ENCODE measurements at places on chromosomes 2 and 18.

DNA sequence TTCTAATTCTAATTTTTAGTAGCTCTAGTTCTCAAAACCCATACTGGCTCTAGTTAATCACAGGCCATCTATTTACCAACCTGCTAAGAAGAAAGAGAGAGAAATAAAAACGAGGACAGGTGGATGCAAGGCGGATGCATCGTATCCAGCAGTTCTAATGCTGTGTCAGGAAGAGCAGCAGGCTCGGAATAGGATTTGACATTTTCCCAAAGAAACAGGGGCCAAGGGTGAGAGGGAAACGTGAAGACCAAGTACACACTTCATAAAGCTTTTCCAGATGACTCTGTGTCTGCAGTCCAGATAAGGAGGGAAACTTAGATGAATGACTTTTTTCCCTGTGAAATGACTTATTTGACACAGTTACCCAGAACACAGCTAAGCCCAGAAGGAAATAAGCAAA, 117.5 kb downstream of the ESCO1 start:
- DNase-seq: no peak

- DNase-seq: no peak
Measured at GRCh38 chr2:221850076-221850475, 278.0 kb upstream of the EPHA4 start.

GRCh38 chr2:241069821-241070281, 32.2 kb downstream of the MTERF4 start:
- no peak for DNase-seq

DNA sequence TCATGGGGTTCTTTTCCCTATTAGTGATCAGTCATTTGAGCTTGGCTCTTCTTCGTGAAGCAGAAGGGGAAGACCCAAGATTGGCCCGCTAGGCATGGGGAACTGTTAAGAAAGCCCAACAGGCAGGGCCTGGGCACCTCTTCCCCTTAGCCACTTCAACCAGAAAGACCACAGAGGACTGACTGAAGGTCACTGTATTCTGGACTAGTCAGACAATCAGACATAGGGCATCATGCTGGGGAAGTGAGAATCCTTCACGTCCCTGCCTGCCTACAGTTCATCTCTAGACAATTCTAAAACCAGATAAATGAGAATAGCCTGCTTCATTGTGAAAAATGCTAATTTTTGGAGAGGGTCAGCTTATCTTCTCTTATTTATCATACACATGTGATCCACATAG, 28.1 kb downstream of the FAP start:
- no peak for DNase-seq

- no peak for DNase-seq
Measured at GRCh38 chr2:149192427-149192826, 138.0 kb upstream of the LYPD6 start.

DNA sequence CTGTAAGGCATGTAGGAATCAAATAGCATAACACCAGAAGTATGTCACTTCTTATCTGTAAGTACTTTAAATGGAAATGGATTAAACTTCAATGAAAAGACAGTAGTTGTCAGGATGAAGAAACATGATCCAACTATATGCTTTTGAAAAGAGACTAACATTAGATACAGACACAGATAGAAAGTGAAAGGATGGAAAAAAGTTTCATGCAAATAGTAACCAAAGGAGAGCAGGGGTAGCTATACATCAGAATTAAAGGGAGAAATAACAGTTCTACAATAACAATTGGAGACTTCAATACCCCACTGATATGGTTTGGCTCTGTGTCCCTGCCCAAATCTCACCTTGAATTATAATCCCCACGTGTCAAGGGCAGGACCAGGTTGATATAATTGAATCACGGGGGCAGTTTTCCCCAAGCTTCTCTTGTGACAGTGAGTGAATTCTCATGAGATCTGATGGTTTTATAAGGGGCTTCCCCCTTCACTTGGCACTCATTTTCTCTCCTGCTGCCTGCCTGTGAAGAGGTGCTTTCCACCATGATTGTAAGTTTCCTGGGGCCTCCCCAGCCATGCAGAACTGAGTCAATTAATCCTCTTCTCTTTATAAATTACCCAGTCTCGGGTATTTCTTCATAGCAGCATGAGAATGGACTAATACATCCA, 205.4 kb upstream of the CDH2 start:
- DNase-seq: no peak

DNA sequence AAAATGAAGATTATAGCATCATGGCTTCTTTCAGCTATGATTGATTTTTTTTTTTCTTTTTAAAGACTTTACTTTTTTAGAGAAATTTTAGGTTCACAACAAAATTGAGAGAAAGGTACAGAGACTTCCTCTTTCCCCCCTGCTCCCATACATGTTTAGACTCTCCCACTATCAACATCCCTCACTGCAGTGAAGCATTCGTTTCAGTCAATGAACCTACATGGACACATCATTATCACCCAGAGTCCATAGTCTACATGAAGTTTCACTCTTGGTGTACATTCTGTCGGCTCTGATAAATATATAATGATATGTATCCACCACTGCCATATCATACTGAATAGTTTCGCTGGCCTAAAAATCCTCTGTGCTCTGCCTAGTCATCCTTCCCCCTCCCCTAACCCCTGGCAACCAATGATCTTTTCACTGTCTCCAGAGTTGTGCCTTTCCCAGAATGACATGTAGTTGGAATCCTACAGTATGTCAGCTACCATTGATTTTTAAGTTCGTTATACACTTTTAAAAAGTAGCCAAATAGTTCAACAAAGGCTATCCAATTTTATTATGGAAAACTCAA, 86.8 kb downstream of the GPD2 start:
- no peak for DNase-seq

DNA sequence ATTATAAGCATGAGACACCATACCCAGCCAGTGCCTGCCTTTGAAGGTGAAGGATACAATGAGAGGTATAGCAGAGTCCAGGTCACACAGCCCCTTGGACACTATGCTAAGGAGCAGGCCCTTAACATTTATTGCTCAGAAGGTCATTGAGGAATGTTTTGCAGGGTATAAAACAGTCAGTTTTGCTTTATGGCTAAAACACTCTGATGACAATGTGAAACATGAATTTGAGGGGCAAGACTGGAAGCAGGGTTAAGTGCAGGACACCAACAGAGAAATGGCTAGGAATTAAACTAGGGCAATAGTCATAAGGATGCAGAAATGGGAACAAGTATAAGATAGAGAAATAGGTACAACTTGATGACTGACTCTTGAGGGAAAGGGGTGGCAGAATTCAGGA, 141.1 kb downstream of the METTL4 start:
- no peak for DNase-seq

GRCh38 chr2:109689182-109689930, 75.2 kb downstream of the SOWAHC start:
- no peak for DNase-seq

GRCh38 chr2:121363632-121364420, 78.8 kb upstream of the TFCP2L1 start:
- DNase-seq: no peak

GRCh38 chr2:97673915-97674283, 4.4 kb downstream of the C2orf92 start:
- no peak for DNase-seq

- no peak for DNase-seq
Measured at GRCh38 chr2:127641133-127641532, 4.8 kb upstream of the GPR17 start.

GRCh38 chr2:196233021-196233804, 61.8 kb upstream of the STK17B start:
- no peak for DNase-seq

DNA sequence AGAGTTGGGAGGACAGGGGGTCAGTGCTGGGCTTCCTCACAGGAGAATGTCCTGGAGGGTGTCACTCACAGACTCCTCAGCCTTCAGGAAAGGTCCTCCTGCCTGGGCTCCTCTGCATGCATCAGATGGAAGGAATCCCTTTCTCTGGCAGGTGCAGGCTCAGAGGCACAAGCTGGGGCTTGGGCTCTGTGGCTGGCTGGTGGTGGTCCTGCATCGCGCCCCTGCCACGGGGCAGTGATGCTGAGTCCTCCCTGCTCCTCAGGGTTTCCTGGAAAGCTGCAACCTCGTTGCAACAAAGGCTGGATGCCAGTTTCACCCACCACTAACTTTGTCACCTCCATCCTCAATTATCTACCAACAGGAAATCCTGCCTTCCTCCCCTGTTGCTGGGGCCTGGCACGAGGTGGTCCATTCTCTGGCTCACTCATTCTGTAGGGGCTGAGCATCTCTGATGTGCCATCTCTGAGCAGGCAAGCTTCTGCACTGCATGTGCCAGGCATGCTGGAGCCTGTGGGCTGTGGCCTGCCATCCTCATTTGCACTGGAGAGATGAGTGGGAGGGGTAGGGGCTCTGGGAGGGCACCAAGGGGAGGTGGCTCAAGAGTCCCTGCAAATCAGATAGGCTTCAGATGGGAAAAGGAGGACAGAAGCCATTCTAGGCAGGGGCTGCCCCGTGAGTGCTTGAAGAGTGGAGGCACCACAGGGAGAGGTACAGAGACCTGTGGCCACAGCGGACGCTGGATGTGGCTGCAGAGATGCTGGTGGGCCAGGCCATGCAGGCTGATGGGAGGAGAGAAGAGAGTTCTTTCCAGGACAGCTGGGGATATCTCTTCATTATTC, 272.6 kb upstream of the HS6ST1 start:
- DNase-seq: no peak

DNA sequence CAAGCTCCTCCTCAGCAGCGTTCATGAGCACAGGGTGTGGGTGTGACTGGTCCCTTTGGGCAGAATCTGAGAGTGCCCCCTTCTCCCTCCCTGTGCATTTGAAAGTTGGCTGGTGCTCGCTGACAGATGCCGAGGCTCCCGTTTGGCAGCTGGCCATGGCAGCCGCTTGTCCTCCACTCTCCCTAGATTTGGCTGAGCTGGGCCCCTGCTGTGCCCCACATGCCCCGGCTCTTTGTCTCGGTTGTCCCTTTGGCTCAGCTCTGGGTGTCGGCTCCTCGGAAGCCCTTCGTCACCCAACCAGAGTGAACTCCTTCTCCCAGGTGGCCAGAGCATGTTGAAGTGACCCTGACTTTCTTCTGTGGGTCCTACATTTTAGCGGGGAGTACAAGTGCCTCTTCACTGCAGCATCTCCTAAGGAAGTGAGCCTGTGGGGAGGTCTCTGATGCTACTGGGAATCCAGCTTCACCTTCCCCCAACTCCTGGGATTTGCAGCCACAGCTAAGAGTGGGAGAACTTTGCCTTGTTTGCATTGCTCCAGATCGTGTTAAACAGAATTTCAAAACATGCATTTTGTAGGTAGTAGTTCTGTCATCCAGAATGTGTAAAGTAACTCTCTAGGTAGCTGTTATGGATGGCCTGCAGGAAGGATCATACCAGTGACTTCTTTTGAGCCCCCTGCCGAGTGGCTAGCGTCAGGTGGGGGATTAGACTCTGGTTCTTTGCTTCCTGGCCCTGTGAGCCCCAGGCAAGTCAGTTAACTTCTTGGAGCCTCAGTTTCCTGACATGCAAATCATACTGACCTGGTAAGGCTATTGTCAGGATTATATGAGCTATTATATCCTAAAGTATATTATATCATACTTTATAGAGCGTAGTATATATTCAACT, 24.2 kb downstream of the HPCAL1 start:
- DNase-seq: no peak

GRCh38 chr2:172288603-172289002, 138.8 kb upstream of the ITGA6 start:
- DNase-seq: no peak

DNA sequence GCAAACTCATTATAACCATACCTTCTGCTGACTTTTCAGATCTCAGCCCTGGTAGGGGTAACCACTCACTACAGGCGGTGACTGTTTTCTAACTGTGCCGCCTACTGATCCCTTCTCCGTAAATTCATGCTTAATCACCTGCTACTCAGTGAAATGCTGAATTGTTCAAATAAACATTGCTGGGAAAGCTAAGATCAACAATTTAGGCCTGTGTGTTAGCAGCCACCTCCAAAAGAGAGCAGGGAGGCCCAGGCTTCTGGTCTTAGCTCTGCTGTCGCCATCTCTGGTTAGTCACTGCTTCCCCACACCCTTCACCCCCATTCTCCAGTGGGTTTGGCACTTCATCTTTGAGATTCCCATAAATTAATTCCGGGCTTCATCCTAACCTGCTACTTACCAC, 21.8 kb upstream of the NT5C1B start:
- no peak for DNase-seq

DNA sequence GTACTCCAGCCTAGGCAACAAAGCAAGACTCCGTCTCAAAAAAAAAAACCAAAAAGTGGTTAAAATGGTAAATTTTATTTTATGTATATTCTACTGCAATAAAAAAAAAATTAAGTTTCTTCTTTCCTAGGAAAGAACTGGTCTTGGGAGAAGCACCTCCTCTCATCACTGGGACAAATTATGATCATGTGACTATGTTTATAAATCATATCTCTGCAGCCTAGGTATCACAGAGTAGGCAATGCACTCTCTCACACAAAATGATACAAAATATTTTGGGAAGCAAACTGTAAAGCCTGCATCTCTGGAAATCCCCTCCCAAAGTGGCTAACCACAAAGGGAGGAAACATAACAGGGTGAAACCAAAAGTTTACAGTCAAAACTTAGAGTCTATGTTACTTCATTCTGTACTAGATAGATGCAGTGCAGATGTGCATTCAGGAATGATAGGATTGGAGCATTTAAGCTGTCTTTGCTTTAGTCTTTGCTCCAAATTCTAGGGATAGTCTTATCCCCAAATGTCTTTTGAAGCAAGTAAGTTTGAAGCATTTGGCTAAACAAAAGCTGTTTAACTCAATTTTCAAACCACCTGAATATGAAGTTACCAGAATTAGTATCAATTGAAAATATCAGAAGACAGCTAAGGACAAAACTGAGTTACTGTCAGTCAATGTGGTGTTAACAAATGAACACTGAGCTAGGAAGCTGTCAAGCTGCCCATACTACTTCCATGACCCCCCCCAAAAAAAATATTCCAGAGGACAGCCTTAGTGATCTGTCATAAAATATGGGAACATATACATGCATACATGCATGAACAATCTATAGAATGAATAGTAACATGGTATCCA, 21.1 kb upstream of the MALT1 start:
- no peak for DNase-seq

- no peak for DNase-seq
Measured at GRCh38 chr2:127175041-127175721, 44.9 kb downstream of the CYP27C1 start.

DNA sequence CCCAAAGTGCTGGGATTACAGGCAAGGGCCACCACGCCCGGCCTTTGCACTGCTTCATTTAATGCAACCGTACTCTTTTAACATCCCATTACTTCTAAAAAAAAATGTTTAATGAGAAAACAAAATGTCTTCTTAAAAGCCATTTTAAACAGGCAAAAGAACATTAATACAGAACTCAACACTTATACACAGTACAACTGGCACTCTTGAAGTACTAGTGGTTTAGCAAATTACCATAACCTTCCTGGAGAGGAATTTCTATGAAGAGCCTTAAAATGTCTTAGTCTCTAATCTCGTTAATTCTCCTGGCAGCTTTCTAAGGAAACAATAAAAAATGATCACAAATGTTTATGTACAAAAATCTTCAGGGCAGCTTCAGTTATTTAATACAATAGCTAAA, 5.9 kb downstream of the IWS1 start:
- no peak for DNase-seq

DNA sequence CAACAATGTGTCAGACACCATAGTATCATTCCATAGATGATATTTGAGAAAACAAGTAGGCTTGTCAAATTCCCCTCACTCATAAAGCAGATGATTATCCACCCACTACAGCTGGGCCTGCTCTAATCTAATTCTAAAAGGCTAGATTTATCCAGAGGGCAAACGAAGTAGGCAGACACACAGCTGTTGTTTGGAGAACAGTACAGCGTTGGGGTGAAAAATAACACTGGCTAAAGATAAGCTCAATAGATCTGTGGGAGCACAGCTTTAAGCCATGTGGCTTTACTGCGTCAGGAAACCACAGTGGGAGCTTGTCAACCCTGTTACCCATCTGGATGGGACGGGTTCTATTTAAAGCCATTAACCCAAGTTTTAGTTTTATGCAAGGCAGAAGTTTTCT, 48.9 kb upstream of the COBLL1 start:
- DNase-seq: no peak

Measured in T-helper 22 cell (primary cell).